ENCODE measurements at places on chromosomes 5 and 9.

GRCh38 chr5:87705876-87706275, 293.1 kb upstream of the CCNH start:
- no peak for DNase-seq

GRCh38 chr5:168408561-168409305, 77.5 kb upstream of the RARS1 start:
- no peak for DNase-seq

- DNase-seq, result no peak
Observed at GRCh38 chr9:17813798-17814197, 234.9 kb downstream of the SH3GL2 start.

DNA sequence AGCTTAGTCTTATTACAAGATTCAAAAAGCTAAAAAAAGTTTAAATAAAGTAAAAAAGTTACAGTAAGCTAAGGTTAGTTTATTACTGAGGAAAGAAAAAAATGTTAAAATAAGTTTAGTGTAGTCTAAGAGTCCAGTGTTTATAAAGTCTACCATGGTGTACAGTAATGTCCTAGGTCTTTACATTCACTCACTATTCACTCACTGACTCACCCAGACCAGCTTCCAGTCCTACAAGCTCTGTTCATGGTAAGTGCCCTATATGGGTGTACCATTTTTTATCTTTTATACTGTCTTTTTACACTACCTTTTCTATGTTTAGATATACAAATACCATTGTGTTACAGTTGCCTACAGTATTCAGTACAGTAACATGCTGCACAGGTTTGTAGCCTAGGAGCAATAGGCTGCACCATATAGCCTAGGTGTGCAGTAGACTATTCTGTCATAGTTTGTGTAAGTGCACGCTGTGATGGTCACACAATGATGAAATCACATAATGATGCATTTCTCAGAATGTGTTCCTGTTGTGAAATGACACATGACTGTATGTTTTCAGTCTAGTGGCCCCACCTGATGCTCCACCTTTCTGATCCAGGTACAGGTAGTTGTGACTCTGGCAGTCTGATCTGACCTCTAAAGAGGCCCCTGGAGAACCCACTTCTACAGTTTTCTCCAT, 45.7 kb downstream of the SNX18 start:
- DNase-seq, result no peak

DNA sequence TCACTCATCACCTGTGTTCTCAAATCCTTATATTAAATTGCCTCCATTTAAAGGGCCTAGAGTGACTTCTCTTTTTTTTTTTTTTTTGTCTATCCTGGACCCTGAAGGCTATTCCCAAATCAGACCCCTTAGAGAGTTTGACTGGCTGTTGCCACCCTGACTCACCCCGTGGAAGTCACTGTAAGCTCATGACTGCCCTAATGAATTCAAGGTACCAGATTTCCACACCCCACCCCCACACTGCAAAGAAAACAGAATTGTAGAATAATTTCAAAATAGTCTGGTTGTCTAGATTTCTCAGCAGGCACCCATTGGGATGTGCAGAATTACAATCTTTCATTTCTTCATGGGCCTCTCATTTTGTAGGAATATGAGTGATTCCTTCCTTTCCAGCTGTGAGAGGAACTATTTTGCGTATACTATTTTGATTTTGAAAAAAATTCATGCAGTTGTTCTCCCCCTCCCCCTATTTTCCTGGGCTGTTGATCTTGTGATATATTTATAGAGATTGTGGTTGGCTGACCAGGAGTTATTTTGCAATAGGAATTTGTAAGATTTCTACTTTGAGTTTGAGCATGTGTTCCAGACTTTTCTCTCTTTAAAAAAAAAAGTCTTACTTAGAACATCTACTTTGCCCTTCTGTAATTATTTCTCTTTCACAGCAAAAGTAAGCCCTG, 79.1 kb downstream of the ZNF618 start:
- DNase-seq, result no peak

- DNase-seq, result no peak
Observed at GRCh38 chr9:71665247-71665646, 103.1 kb downstream of the CEMIP2 start.

GRCh38 chr9:106716820-106717219, 146.1 kb upstream of the ZNF462 start:
- no peak for DNase-seq

DNA sequence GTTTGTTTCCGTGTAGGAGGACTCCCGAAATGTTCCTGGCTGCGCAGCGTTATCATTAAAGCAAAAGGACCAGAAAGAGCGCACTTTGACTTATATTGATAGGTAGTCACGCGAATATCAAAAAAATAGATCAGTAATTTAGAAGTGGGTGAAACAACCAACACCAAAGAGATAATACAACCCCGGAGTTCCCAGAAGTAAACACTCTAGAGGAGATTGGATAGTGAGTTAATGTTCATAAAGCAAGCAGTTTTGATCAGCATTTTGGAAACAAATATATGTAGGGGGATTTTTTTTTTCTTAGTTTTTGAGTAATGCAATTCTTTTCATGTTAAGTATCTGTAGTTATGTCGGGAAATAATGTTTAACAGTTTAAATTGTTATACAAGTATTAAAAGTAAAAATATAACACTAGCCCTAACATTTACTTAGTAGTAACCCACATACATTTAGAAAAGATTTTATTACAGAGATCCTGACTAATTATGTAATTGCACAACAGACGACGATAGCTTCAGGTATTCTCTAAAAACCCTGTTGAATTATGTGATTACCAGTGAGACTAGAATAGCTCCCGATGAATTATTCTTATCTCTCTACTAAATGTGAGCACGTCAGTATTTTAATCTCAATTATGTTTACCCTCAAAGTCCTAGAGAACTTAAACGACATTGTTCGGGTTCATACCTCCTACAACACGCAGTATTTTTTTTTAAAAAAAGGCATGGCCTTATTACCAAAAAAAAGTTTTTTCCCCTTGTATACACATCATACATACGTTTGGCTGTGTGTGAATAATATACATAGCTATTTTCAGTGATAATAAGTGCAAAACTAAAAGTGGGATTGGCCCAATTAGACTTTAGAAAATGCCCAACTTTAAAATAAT, 9.4 kb upstream of the NFIB start:
- peak; percentile 76 for DNase-seq

DNA sequence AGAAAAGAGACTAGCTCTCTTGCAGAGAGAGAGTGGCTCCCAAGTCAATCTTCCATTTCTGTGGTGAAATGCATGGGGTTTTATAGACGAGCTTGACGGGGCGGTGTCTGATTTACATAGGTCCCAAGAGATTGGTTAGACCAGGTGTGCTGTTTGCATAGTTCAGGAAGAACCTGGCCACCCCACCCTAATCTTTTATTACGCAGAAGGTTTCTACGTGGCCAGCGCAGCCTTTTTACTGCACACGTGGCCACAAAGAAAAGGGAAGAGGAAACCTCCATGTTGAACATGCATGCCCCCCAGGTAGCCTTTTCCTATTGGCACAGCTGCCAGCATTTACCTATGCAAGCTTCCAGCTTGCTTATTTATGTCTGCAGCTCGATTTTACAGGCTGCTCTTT, 92.1 kb downstream of the CAVIN4 start:
- DNase-seq, result peak; percentile 13

DNA sequence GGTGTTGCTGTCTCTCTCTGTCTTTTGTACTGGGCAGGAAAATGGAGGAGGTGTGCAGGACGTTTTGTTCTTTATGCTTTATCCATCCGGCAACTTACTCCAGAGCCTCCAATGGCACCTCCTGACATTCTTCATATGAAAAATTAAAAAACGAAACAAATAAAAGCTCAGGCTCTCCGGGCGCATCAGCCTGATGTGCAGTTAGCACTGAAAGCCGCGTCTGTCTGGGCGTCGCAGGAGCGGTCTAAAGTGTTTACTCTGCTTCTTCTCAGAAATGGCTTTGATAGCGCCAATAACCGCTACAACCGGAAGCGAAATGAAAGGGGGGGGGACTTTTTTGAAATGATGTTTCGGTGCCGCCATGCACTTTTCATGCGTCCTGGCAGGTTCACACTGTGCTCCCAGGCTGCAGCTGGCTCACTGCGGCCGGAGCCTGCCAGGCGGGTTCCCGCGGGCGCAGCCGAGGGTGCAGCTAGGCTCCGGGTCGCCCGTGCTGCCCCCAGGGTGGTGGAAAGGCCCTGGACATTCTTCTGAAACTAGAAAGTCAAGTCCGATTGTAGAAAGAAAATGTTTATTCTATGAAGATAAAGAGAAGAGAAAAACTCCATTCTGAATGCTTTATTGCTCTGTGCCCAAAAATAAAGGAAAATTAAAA, 407.7 kb upstream of the IRX1 start:
- peak; percentile 91 for DNase-seq

DNA sequence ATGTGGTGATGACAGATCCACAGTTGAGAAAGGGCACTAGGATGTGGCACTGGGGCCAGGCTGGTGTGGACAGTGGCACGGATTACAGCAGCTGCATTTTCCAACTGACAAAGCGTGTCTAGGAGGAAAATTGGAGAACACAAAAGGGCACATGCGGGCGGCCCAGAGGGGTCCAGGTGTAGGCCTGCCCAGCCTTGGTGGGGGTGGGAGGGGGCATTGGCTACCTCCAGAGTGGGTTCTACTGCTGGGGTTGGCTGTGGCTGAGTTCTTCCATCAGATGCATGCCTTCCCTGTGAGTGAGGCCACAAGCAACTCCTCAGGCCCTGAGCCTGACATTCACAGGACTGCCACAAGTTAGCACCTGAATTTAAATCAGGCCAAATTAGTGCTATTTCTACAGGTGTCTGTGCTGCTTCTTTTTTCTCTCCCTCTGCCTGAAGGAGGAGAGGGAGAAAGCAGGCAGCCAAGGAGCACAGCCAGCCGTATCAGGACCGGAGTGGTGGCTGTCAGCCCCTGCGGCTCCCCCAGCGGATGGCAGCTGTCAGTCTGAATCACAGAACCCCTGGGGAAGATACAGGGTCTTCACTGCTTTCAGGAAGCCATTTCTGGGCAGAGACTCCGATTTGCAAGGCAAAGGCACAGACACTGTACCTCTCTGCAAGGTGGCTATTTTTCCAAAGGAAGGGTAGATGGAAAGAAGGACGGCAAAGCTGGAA, 464.2 kb downstream of the SPOCK1 start:
- no peak for DNase-seq

DNA sequence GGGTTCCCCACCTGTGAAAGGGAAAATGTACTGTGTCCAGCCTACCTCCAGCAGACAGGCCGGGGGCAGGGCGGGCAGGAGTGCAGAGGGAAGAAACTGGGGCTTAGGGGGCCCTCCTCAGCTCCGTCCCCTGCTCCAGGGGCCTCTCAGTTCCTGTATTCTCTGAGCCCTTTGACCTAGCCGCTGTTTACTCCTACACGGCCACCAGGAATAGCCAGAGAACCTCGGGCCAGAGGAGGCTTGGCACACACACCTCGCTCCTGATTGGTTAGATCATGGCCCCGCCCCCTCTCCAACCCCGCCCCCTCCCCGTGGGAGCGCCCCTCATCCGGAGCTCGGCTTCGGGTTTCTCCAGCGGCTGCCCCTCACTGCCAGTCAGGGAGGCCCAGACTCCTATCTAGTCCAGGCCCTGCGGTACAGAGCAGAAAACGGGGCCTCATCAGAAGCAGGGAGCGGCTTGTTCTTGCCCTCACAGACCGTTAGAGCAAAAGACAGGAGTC, 2.2 kb downstream of the ST6GALNAC6 start:
- no peak for DNase-seq

DNA sequence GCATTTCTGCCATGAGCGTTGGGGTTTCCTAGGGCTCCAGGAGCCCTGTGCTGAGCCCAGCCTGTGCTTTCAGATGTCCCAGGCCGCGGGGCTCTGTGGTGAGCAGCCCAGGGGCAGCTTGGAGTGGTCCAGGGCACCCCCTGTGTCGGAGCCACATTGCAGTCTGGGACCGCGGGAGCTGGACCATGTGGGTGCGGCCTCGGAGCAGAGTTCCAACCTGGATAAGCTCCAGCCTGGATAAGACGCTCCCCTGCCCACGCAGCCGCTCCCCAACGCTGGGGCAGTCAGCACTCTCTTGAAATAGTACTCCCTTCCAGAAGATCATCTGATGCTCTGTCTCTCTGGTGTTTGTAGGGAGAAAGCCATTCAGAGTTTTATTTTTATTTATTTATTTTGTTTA, 111.1 kb downstream of the WNK2 start:
- no peak for DNase-seq

GRCh38 chr5:31894141-31894540, 255.2 kb downstream of the PDZD2 start:
- no peak for DNase-seq

DNA sequence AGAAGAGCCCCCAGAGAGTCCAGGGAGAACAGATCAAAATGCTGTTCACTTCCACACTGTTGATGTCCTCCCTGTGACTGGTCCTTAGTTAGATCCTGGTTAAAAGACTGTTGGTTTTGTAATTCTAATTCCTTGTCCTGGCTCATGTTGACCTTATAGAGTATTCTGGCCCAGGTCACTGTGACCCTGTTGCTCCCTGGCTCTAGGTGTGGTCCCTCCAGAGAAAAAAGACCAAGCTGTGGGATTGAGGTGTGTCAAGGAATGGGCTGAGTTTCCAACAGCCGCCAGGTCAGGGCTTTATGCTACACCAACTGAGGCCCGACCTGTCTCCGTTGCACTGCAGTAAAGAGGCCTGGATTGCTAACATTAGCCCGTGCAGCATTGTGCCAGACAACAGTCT, 241.0 kb upstream of the MSX2 start:
- DNase-seq, result no peak

- DNase-seq, result no peak
Observed at GRCh38 chr5:145389047-145389446, 446.1 kb downstream of the PRELID2 start.

- DNase-seq, result no peak
Observed at GRCh38 chr5:124315741-124316415, 430.6 kb downstream of the ZNF608 start.

GRCh38 chr5:132760601-132761317, 13.5 kb downstream of the CCNI2 start:
- DNase-seq, result no peak

- no peak for DNase-seq
Observed at GRCh38 chr9:80875947-80876346, 813.4 kb downstream of the TLE1 start.

DNA sequence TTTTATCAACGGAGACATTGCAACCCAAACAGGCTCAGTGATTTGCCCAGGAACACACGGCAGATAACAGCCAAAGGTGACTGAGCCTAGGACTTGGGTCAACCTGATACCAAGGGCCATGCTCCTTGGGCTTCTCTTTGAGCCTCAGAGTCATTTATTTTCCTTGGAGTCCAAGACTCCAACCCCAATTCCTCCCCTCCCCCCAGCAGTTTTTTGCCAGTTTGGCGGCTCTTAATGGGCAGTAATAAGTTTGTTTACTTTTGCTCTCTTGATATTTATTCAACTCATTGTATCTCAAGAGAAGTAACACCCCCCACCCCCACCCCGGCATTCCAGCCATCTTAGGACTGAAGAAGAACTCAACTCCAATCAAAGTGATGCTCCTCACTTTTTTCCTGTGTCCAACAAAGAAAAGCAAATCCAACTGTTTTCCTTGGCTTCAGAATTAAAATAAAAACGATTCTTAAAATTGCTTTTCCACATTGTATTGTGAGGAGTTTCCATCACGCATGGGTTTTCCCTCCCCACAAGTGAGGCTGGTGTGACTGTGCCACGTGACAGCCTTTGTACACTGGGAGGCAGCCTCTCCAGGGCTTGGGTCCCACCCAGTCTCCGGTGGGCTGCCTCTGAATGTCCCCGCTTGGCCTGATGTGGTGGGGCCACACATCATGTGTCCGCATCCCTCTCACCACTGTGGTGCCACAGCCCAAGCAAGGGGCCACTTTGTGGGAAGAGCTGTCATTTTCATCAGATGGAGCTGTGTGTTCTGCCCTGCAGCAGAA, 9.1 kb downstream of the ANGPTL2 start:
- DNase-seq, result no peak

- no peak for DNase-seq
Observed at GRCh38 chr9:70569070-70569772, 154.8 kb upstream of the KLF9 start.
